Activated CD8-positive, alpha-beta memory T cell treated with anti-CD3 and anti-CD28 coated beads, Interleukin-2, amount 10 ng/mL, durations not matched to agents 7 days and 5 days (primary cell): ENCODE measurements at places on chromosomes 5 and 9. TPM values are rescaled to one million over a fixed set of nuclear protein-coding genes. Genes with fewer than 3 reads are reported as not detected.

DNA sequence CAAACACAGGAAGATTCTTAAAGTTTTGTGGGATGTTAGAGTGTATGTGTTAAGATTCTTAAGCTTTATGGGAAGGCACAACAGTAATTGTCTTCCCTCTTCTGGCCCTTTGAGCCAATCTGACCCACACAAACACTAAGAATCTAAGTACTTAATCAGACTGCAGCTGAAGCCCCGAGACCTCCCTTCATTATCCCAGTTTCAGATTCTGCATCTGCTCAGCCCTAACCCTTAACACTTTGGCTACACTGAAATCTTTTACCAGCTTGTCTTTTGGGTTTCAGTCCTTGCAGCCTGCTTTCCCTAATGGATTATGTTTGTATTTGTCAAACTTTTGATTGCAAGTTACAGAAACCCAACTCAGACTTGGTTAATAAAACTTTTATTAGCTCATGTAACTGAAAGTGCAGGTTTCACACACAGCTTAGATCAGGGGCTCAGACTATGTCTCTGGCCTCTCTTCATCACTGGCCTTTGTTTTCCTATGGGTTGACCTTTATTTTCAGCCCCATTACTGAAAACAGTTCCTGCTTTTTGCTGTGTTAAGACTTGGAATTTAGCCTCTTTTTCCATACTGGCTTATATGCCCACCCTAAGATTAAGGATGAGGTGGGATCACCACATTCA, 71.5 kb downstream of the COX7C start:
- H3K27me3 ChIP-seq, result no peaks in the 10 kb centered on the region
- H3K27ac ChIP-seq, result no peak overlapping the region
- no peaks in the 10 kb centered on the region for H3K4me1 ChIP-seq
- H3K4me3 ChIP-seq, result no peak overlapping the region
- DNase-seq, result no peak
- H3K36me3 ChIP-seq, result no peaks in the 10 kb centered on the region

DNA sequence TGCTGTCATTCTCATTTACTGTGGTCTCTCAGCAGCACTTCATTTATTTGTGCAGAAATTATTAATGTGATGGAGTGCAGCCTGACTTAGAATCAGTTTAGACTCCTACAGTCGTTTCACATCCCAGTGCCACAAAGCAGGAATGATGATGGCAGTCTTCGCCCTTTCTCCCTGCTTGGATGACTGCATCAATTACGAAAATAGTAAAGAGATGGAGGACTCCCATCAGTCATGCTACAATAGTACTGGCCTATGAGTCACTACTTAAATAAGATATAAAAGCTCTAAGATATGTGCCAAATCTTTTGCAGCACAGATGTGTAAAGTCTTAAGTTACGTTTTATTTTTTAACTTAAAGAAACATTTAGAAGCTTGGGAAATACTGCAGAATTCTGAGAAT, 263.9 kb downstream of the CHSY3 start:
- no peaks in the 10 kb centered on the region for H3K36me3 ChIP-seq
- H3K27ac ChIP-seq, result no peak overlapping the region
- no peak for DNase-seq
- no peak overlapping the region for H3K4me3 ChIP-seq
- no peaks in the 10 kb centered on the region for H3K4me1 ChIP-seq

DNA sequence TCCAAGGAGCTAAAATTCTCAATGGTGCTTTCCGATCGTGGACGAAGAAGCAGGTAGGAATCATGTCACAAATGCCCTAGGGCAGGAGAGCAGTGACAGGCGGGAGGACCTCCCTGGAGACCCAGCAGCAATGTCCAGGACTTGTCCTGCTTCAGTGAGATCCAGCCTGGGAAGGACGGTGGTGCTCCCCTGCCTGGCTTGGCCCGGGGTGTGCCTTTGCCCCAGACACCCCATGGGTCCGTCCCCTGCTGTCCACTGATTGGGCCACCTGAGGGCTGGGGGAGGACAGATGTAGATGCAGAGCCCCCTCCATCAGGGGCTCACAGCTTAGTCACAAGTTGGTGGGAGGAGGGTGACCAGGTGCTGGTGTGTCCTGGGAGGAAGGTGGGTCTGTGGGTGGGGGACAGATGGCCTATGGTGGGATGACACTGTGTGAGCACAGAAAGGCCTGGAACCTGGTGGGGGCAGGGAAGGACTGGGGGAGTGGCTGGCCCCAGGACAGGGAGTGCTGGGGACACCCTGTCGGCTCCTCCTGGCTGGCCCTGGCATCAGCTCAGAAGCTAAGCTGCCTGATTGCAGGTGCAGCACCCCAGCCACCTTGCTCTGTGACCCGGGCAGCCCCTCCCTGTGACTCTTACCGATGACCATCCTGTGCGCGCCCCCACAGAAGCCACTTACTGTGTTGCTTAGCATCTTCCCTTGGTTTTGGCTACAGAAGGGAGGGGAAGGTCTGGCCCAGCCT, 82.0 kb downstream of the PHF2 start:
- H3K27ac ChIP-seq, result no peak overlapping the region
- H3K36me3 ChIP-seq, result peaks cover 5% of the 10 kb centered on the region
- H3K27me3 ChIP-seq, result no peaks in the 10 kb centered on the region
- no peaks in the 10 kb centered on the region for H3K4me1 ChIP-seq
- H3K4me3 ChIP-seq, result no peak overlapping the region

The PCDHA1 gene
- total RNA-seq, result not detected

The LCN9 gene
- total RNA-seq, result not detected

The CER1 gene
- total RNA-seq, result not detected

- peak; percentile 75 for DNase-seq
- no peaks in the 10 kb centered on the region for H3K27me3 ChIP-seq
- H3K36me3 ChIP-seq, result peaks cover 30% of the 10 kb centered on the region
- no peak overlapping the region for H3K27ac ChIP-seq
Observed at GRCh38 chr9:35726931-35727330, 5.1 kb downstream of the TLN1 start.

DNA sequence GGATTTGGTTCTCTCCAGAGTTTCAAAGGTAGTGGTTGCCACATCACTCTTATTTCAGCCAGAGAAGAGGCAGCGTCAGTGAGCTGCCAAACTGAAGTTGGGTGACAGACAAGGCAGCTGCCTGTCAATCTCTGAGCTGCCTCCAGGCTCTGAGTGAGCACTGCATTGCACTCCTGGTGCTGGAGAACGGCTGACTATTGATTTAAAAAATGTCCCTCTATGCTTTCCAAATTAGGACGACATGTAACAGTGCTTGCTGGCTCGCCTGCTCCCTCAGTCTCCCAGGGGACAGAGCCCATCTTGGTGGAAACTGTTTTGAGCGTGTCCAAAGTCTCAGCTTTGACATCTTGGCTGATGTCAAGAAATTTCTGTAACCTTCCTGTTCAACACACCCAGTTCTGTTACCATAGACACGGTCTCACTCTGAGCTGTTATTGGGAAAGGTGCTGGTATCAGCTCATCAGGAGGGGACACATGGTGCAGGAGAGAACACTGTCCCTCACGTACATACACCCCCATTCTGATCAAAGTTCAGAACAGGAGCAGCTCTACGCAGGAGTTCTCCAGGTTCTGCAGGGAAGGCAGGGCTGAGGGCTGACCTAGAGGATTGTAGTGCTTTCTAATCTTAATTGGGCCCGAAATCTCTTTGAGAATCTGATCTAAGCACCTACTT, 15.7 kb downstream of the PCDH12 start:
- H3K4me1 ChIP-seq, result peaks cover 13% of the 10 kb centered on the region
- H3K4me3 ChIP-seq, result no peak overlapping the region
- H3K27me3 ChIP-seq, result no peaks in the 10 kb centered on the region
- peaks cover 2% of the 10 kb centered on the region for H3K36me3 ChIP-seq
- peak overlapping the region; percentile 50 for H3K27ac ChIP-seq
- no peak for DNase-seq

GRCh38 chr5:128572930-128573319, 34.9 kb upstream of the FBN2 start:
- DNase-seq, result no peak
- no peaks in the 10 kb centered on the region for H3K27me3 ChIP-seq
- no peak overlapping the region for H3K4me3 ChIP-seq
- no peak overlapping the region for H3K27ac ChIP-seq
- no peaks in the 10 kb centered on the region for H3K4me1 ChIP-seq

GRCh38 chr5:36145311-36145710, 6.4 kb downstream of the LMBRD2 start:
- DNase-seq, result no peak
- H3K27ac ChIP-seq, result no peak overlapping the region
- H3K4me1 ChIP-seq, result peaks cover 22% of the 10 kb centered on the region
- peaks cover 24% of the 10 kb centered on the region for H3K36me3 ChIP-seq

- peaks cover 14% of the 10 kb centered on the region for H3K4me1 ChIP-seq
- no peak overlapping the region for H3K27ac ChIP-seq
- no peaks in the 10 kb centered on the region for H3K36me3 ChIP-seq
- DNase-seq, result no peak
- H3K4me3 ChIP-seq, result no peak overlapping the region
Observed at GRCh38 chr5:81171769-81172168, 61.4 kb upstream of the CKMT2 start.

DNA sequence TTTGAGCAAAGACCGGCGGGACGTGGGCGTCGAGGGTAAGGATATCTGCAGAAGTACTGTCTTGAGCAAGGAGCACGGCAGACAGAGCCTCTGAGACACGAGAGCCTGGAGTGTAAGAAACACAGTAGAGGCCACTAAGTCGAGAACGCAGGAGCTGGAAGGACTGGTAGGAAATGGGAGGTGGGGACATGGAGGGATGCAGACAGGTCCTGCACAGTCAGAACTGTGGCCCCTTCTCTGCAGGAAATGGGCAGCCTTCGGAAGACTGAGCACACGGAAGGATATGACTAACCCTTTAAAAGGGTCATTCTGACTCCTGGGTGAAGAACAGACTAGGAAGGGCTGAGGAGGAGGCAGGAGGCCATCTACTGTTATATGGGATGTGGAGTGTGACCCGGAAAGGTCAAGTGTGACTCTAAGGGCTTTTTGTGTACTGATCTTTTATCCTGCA, 1.4 kb upstream of the CAMSAP1 start:
- H3K27me3 ChIP-seq, result no peaks in the 10 kb centered on the region
- H3K4me1 ChIP-seq, result peaks cover 40% of the 10 kb centered on the region
- H3K36me3 ChIP-seq, result peaks cover 42% of the 10 kb centered on the region
- no peak for DNase-seq
- peak overlapping the region; percentile 55 for H3K27ac ChIP-seq

DNA sequence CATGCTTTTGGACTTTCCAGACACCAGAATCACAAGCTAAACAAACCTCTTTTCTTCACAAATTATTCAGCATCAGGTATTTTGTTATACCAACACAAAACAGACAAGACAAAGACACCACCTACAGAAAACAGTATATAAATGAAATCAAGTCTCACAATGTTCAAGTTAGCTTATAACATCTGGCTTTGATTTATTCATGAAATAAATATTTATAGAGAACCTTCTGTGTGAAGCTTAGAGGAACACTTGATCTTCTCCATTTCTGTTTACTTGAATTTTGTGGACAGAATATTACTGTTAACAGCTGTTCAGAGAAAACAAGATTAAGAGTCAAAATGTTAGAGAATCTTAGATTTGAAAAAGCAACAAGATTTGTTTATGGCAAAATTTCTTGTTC, 137.4 kb upstream of the PRR16 start:
- no peaks in the 10 kb centered on the region for H3K4me1 ChIP-seq
- H3K4me3 ChIP-seq, result no peak overlapping the region
- no peaks in the 10 kb centered on the region for H3K27me3 ChIP-seq
- H3K27ac ChIP-seq, result no peak overlapping the region
- no peak for DNase-seq
- no peaks in the 10 kb centered on the region for H3K36me3 ChIP-seq

DNA sequence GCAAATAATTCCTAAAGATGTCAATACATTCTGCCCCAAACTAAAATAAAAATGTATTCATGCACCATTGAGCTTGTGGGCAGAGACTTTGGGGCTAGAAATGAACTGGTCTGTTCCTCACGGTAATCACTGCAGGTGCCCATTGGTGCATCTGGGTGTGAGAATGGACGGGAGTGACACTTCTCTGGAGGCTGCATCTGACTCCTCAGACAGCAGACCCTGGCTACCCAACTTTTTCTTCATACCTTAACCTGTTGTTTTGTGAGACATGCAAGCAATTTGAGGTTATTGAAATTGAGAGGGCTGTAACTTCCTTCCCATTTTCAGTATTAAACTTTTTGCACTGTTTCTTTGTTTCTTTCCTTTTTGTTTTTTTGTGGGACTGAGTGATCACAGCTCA, 333.4 kb downstream of the ICE1 start:
- H3K36me3 ChIP-seq, result no peaks in the 10 kb centered on the region
- H3K27ac ChIP-seq, result no peak overlapping the region
- H3K27me3 ChIP-seq, result peaks cover 2% of the 10 kb centered on the region
- DNase-seq, result no peak
- H3K4me1 ChIP-seq, result peaks cover 2% of the 10 kb centered on the region

GRCh38 chr9:127828262-127829031, 25.8 kb downstream of the FPGS start:
- H3K36me3 ChIP-seq, result no peaks in the 10 kb centered on the region
- DNase-seq, result no peak
- H3K4me3 ChIP-seq, result no peak overlapping the region

DNA sequence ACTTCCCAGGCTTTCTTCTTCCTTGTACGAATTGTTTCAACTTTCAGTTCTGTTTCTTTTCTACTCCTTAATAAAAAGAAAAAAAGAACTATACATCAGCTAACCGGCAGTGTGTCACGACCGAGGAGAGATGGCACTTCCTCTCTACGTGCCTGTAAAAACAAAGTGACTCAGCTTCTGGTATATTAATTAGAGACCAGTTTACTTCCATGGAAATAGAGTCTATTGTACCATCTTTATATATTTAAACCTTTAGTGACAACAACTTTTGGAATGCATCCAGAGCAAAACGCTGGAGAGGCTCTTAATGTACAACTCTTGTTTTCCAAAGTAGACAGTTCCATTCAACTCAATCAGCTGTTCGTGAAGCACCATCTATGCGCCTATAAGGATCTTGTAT, 94.5 kb upstream of the LIFR start:
- peaks cover 10% of the 10 kb centered on the region for H3K4me1 ChIP-seq
- DNase-seq, result no peak
- peaks cover 19% of the 10 kb centered on the region for H3K27me3 ChIP-seq

- H3K36me3 ChIP-seq, result no peaks in the 10 kb centered on the region
- no peak overlapping the region for H3K4me3 ChIP-seq
- no peak for DNase-seq
Observed at GRCh38 chr9:77582961-77583576, 65.1 kb downstream of the GNA14 start.

GRCh38 chr5:17897776-17898175, 263.5 kb downstream of the TAF11L14 start:
- H3K27me3 ChIP-seq, result no peaks in the 10 kb centered on the region
- H3K4me1 ChIP-seq, result no peaks in the 10 kb centered on the region
- no peaks in the 10 kb centered on the region for H3K36me3 ChIP-seq
